ENCODE measurements at places on chromosomes 3 and 15.

GRCh38 chr3:46629551-46630517 lies 17.5 kb downstream of the FAM240A start:
- DNase-seq = no peak

GRCh38 chr3:190051641-190052040 lies 69.1 kb downstream of the P3H2 start:
- DNase-seq = no peak

GRCh38 chr3:111936191-111936841 lies 42.5 kb upstream of the ABHD10 start:
- DNase-seq = no peak

- DNase-seq = no peak
Measured at GRCh38 chr3:29701326-29701983, 420.6 kb downstream of the RBMS3 start.

DNA sequence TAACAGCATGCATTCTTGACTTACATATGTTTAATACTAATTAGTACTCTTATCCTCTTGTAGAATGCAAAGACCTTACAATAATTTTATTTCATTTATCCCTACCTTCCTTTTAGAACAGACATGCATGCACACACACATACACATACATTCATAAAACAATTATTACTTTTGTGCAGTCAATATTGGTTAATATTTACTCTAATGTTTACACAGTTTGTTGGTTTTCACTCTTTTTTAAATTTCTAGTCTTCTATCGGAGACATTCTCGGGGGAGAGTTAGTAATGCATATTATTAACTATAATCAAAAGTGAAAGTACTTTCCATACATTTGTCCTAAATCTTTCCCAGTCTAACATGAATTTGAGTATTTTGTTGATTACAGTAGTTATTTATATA lies 317.7 kb upstream of the DPH6 start:
- DNase-seq = no peak

DNA sequence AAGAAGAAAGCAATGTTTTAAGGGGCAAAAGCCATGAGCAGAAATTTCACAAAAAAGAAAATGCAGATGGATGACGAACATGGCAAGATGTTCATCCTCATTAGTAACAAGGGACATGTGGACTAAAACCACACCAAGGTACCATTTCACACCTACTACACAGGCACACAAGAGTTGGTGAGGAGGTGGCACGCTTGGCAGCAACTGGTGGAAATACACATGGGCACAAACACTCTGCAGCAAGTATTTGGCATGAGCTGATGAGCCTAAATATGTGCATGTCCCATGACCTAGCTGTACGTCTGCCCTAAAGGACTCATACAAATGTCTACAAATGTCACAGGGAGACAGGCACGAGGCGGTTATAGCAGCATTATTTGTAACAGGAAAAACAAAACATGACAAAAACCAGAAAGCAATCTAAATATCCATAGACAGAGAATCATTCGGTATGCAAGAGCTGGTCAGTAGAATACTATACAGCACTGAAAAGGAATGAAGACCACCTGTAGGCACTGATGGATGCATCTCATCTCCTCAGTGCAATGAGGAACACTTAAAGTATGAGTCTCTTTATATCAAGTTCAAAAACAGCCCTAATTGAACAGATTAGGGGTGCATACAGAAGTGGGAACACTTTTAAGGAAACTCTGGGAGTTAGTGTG lies 11.5 kb upstream of the FBLN2 start:
- DNase-seq = no peak

GRCh38 chr3:105744202-105744601 lies 124.6 kb downstream of the CBLB start:
- DNase-seq = no peak

GRCh38 chr3:196063456-196063855 lies 18.4 kb downstream of the TFRC start:
- DNase-seq = no peak

GRCh38 chr15:65406424-65407000 lies 16.2 kb downstream of the IGDCC4 start:
- DNase-seq = no peak

DNA sequence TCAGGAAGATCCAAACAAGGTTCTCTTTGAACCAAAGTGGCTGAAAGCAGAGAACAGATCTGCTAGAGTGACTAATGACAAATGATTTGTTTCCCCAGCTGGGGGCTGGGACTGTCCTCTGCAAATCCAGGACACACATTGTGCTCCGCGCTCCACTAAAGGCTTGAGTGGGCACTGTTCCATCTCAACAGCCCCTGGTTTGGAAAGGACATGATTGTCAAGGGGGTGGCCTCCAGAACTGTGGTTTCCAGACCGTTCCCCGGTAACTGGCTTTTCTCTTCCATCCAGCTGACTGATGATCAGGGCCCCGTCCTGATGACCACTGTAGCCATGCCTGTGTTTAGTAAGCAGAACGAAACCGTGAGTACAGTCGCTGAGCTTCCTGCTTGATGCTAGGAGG lies 91.0 kb downstream of the LRTM1 start:
- no peak for DNase-seq

DNA sequence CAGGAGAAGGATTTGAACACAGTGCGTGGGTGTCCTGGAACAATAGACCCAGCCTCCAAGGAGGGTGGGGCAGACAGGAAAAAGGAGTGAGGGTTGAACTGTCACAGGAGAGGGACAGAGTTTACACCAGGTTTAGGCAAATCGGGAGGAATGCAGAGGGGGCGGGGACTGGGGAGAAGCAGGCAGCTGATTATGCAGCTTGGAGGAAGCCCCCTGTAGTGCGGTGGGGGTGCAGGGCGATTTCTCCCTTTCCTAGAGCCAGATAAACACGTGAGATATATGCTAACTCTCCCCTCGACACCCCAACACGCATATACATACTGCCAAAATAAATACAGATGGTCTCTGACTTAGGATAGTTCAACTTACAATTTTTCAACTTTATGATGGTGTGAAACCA lies 108.6 kb upstream of the PRR20G start:
- no peak for DNase-seq

- no peak for DNase-seq
Measured at GRCh38 chr3:197186887-197187588, 111.4 kb downstream of the DLG1 start.

DNA sequence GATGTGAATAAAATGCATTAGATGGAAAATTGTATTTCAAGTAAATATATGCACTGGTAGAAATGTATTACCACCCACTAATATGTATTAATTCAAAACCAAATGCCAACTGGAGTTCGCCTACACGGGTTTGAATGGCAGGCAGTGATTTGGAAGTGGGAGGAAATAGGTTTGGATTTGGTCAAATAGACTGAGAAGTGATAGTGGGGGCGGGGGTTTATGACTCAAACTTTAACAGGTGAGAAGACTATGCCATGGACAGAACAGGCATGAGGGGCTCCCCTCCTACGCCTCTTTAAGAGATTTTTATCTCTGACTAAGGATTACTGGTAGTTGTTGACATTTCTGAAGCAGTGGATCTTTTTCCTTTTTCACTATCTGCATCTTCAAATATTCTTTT lies 677.8 kb downstream of the NTRK3 start:
- DNase-seq = no peak

GRCh38 chr3:149267565-149267964 lies 45.9 kb upstream of the CP start:
- DNase-seq = no peak

DNA sequence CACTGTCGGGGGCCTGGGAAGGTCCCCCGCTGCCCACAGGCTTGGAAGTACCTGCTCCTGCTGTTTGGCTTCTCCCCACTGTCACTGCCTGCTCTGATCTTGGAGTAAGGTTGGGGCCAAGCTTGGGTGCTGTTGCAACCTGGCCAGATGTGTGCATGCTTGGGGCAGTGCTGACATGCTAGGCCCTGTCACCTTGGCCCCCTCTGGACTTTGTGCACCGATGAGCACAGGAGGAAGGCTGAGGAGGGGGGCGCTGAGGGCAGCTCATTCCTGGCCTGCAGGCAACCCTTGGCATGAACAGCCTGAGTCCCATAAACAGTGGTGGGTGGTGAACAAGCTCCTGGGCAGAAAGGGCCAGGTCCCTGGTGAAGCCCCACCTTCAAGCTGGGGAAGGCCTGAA lies 4.0 kb upstream of the XCR1 start:
- DNase-seq = no peak

GRCh38 chr15:101048581-101049030 lies 129.4 kb downstream of the LRRK1 start:
- DNase-seq = no peak

DNA sequence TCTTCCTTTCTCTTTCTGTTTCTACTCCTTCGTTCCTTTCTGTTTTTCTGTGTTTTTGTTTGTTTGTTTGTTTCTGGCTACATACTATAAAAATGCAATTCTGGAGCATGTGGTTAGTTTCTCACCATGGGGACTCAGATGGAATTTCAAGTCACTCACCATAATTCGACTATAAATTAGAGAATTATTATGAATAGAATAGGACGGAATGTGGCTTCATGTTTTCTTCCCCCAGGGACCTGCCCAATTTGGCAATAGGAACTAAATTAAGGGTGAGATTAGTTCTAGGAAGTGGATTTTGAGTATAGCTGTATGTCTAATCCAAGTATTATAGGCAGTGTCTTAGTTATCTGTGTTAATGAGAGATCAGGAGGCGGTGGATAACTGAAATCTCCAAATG lies 96.9 kb downstream of the THSD4 start:
- DNase-seq = no peak

- no peak for DNase-seq
Measured at GRCh38 chr15:86522721-86523120, 443.1 kb downstream of the AGBL1 start.

DNA sequence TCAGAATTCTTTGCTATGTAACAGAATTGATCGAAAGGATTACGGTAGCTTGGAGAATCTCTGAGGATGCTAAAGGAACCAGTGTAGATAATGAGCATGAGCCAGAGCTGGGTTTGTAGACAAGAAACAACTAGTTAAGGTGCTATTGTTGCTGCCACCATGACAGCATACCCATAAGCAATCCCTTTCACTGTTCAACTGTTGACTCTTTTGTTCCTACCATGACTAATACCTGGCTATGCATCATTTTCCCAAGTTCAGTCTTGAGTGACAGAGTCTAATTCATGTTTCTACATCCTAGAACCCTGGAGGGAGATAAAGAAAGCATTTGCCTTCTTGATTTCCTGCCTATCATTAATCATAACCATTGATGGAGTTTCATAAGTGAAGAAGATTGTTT lies 600.3 kb downstream of the OTOL1 start:
- no peak for DNase-seq

DNA sequence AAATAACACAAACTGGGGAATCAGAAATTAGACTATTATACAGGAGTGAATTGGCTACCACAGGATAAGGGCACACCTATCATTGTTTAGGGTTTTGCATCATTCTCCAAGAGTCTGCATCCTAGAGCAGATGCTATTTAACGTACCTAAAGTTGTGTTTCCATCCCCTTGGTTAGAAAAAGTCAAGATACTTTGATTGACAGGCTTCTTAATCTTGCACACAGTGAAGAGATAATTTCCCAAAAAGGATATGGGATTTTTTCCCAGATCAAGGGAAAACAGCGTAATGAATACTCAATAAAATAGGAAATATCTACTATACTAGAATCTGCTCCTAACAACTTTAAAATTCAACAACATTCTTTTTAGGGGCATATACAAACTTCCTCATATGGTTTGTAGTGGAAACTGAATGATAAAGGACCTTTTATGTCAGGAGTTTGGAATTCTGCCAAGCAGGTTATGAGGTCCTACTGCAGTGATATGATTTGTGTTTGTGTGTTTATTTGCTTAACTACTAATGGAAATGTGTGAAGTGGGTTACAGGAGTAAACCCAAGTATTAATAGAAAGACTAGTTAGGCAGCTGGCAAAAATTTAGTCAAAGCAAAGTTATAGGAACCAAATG lies 124.1 kb upstream of the MME start:
- no peak for DNase-seq

DNA sequence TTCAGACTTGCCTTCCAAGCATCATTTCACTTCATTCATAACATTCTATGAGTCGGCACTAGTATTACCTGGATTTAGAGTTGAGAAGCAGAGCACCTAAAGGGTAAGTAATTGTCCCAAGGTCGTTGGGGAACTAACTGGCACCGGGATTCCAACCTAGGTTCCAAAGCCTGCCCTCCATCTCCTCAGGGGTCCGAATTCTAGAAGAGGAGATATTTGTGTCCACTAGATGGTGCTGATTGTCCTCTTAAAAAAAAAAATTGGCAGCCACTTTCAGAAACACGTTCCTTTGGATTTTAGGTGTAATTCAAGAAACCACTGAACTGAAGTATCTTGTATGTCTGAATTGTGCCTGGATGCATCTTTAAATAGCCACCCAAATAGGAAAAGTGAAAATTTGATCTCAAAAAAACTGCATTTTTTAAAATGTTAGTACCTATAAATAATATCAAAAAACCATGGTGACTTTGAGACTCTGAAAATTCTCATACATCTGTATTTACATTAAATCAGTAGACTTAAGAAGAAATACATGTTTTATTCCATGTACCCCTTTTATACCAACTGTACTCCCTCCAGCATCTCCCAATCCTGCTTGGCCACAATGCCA lies 3.9 kb upstream of the FSIP1 start:
- DNase-seq = no peak

Data from esophagus squamous epithelium (tissue), 5 donors.